GM12878 (cell line): ENCODE measurements at places on chromosomes 3 and 15. TPM values are rescaled to one million over a fixed set of nuclear protein-coding genes. Genes with fewer than 3 reads are reported as not detected.

GRCh38 chr3:25043749-25044148 lies 384.3 kb upstream of the RARB start:
- no peak for DNase-seq

- no peak for DNase-seq
These were observed 24.5 kb upstream of the SSR3 start for GRCh38 chr3:156579427-156579851.

DNA sequence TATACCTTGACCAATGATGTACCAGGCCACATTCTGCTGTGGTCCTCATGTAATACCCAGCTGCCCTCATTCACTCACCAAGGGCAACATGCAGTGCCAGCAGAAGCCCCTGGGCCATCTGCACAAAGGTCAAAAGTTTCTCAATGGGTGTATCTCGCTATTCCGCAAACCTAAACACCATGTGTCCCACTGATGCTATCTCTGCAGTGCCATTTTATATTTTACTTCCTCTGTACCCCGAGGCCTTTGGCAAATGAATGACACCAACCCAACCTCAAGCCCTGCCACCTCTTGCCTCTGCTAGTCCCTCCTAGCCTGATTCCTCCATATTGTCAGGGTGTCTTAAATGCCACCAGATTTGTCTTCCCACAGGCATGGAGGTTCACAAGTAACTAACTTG lies 59.2 kb downstream of the AAGAB start:
- DNase-seq: no peak

GRCh38 chr15:76038512-76038911 lies 21.3 kb upstream of the TMEM266 start:
- DNase-seq: no peak

- no peak for DNase-seq
These were observed 10.6 kb downstream of the CEP152 start for GRCh38 chr15:48800245-48800644.

GRCh38 chr3:192467230-192468140 lies 259.9 kb downstream of the FGF12 start:
- peak; percentile 8 for DNase-seq

- no peak for DNase-seq
These were observed 147.7 kb upstream of the DCBLD2 start for GRCh38 chr3:99049164-99049563.

DNA sequence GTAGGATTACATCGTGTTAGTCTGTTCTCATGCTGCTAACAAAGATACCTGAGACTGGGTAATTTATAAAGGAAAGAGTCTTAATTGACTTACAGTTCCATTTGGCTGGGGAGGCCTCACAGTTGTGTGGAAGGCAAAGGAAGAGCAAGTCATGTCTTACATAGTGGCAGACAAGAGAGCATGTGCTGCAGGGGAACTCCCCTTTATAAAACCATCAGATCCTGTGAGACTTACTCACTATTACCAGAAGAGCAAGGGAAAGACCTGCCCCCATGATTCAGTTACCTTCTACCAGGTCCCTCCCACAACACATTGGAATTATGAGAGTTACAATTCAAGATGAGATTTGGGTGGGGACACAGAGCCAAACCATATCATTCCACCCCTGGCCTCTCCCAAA lies 3.4 kb downstream of the SLC25A26 start:
- no peak for DNase-seq

DNA sequence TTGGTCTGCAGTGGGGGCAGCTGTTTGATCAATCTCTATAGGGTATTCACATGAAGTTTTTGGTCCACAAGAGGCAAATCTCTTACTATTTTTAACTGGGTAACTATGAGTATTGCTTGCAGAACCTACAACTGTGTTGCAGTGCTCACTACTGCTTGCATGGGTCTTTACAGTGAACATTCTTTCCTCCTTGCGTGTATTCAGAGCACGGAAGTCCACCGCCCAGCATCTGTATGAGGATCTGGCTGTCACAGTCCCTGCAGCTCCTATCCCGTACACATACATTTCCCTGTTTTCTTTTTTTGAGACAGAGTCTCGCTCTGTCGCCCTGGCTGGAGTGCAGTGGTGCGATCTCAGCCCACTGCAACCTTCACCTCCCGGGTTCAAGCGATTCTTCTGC lies 449.9 kb downstream of the FGF12 start:
- no peak for DNase-seq

SUCNR1 gene
- polyA plus RNA-seq: not detected in 2 replicates

WDR49 gene
- not detected in 2 replicates for polyA plus RNA-seq

ARL6 gene
- polyA plus RNA-seq: 6.9 and 7.1 TPM in 2 replicates

GPR62 gene
- not detected in 2 replicates for polyA plus RNA-seq

DAZL gene
- polyA plus RNA-seq: 0.10 and 0.40 TPM in 2 replicates

GADL1 gene
- not detected in 2 replicates for polyA plus RNA-seq

NEK4 gene
- 13.7 and 15.6 TPM in 2 replicates for polyA plus RNA-seq

ETV5 gene
- polyA plus RNA-seq: 14.5 and 17.9 TPM in 2 replicates

NR2E3 gene
- not detected in 2 replicates for polyA plus RNA-seq

ILDR1 gene
- 6.6 and 6.8 TPM in 2 replicates for polyA plus RNA-seq

SMCO1 gene
- polyA plus RNA-seq: not detected in 2 replicates
